ENCODE measurements at places on chromosomes 6 and 20.

DNA sequence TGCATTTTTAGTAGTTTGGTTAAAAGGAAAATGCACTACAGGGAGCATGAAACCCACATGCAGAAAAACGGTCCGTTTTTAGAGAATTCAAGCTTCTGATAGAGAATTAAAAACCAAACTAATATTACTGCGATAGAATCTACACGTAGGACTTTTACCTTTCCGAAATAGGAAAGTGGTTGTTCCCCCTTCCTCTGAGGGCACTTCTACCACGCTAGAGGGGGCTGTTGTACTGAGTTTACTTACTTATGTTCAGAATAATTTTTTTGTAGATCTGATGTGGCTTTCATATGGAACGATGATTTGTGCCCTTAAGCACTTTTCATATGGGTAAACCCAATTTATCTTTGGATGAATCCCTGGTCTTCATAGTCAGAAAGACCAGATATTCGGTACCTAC is 264.3 kb upstream of the PLN start:
- DNase-seq, result no peak

- DNase-seq, result no peak
Observed at GRCh38 chr20:35845561-35845960, 73.7 kb downstream of the PHF20 start.

DNA sequence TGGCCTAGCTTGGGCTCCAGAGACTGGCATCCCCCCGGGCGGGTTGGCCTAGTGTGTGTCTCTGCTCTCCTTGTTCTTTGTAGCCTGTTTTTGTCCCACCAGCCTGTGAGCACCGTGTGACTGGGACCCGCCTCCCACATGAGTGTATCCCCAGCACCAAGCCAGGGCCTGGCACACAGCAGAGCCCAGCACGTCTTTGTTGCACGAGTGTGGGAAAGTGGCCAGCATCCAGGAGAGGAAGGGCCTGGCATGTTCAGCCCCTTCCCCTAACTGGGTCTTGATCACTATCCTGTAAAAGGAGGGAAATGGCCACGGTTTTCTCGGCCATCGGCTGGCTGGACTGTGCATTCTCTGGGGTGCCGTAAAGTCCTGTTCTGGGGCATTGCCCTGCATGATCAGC is 290.1 kb downstream of the BMP7 start:
- DNase-seq, result no peak

DNA sequence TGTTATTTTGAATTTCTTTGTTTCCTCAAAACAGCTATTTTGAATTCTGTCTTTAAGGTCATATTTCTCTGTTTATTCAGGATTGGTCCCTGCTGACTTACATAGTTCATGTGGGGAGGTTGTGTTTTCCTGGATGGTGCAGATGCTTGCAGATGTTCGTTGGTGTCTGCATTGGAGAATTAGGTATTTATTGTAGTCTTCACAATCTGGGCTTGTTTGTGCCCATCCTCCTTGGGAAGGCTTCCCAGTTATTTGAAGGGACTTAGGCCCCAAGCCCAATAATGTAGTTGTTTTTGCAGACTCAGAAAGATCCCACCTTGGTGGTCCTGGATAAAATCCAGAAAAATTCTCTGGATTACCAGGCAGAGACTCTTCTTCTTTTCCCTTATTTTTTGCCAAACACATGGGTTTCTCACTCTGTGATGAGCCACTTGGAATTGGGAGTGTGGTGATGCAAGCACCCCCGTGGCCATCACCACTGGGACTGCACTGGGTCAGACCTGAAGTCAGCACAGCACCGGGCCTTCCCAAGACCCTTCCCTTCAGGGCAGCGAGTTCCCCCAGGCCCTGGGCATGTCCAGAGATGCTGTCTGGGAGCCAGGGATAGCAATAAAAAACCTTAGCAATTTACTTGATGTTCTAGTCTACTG is 81.6 kb upstream of the EZR start:
- DNase-seq, result no peak

- no peak for DNase-seq
Observed at GRCh38 chr6:163311830-163312229, 102.7 kb upstream of the QKI start.

- DNase-seq, result no peak
Observed at GRCh38 chr6:165871571-165871970, 208.5 kb upstream of the PDE10A start.

DNA sequence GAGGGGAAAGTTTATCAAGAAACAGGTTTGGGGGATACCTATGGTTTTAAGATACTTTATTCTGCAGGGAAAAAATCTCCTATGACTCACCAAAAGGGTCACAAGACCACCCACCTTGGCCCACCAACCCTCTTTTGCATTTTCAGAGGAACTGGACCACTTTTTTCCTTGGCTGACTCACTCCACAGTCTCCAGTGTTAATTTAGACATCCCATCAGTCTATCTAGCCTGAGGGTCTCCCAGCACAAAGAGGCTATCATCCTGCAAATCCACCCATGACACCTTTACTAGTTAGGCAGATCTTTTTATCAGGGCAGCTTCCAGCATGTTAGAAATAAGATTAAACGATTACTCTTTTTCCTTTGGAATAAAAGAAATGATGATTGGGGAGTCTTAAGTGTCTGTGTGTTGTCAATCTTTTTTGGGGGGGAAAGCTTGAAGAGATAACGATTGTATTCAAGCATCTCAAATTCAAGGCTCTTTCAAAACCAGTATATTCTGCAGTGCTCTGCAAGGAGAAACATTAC is 138.1 kb upstream of the RIN2 start:
- DNase-seq, result no peak

DNA sequence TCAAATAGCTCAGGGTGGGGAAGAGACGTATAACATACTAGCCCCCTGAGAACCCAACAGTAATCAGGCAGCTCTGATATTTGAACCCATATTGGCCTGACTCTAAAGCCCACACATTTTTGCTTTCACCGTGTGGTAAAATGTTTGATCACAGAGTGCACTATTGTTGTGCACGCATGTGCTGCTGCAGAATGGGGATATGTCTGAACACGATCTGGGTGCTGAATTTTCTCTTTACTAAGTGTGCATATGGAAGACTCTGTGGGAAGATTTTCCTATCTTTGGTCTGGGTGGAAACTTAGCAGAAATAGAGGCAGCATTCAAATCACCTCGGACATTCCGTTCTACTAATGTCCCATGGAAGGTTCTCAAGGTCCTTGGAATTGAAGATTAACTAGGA is 800.1 kb downstream of the TFAP2A start:
- DNase-seq, result no peak

DNA sequence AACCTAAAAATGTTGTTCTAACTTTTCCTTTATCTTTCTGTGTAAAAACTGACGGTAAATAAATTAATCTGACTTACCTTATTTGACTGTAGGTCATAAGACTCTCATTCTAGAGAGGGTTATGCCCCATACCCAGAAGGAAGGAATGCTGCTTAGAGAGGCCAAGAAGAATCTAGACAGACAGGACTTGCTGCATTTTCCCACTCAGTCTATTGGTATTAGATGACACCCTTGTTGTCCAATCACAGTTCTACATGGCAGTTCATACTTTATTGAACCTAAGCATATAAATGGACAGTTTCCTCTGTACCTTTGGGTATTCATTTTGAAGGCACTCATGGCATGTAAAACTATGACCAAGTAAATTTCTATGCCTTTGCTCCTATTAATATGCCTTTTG is 359.6 kb upstream of the ID4 start:
- DNase-seq, result no peak

GRCh38 chr6:105331927-105332326 is 71.0 kb downstream of the PREP start:
- no peak for DNase-seq

DNA sequence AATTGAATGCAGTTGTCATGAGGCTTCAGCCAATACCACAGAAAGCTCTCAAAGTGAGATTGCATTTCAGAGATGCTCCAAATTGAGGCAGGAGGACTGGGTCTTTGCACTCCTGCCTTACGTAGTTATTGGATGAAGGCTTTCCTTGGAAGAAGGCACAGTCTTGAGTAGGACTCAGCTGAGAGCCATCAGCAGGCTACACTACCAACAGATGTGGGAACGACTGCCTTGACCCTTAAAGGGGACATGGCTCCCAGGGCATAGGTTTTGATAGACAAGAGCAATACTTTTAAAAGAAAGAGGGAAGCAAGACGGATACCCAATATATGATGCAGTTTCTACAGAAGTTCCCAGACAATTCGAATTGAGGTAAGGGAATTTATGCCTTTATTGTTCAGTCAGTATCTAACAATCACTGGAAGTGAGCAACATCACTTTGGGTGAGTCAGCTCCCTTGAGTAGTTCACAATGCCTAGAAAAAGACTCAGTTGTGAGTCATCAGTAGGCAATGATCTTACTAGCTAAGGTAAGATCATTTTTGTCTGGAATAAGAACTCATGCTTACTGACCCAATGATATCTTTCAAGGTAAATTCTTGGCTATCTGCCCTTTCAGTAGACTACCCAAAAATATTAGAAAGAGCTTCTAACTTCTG is 390.8 kb downstream of the GJA1 start:
- no peak for DNase-seq

DNA sequence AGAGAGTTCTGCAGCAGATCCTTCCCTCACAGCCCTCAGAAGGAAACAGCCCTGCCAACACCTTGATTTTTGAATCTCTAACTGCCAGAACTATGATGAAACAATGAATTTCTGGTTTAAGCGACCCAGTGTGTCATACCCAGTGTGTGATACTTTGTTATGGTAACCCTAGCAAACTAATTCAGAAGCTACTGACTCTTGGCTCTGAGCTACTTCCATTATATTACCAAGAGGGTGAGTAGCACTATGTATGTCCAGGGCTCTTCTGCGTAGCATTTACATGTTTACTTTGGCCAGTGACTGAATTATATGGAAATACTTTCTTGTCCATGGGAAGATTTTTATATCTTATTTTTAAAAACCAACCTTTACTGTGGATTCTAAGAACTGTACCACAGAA is 16.7 kb downstream of the ANKRD66 start:
- DNase-seq, result no peak

DNA sequence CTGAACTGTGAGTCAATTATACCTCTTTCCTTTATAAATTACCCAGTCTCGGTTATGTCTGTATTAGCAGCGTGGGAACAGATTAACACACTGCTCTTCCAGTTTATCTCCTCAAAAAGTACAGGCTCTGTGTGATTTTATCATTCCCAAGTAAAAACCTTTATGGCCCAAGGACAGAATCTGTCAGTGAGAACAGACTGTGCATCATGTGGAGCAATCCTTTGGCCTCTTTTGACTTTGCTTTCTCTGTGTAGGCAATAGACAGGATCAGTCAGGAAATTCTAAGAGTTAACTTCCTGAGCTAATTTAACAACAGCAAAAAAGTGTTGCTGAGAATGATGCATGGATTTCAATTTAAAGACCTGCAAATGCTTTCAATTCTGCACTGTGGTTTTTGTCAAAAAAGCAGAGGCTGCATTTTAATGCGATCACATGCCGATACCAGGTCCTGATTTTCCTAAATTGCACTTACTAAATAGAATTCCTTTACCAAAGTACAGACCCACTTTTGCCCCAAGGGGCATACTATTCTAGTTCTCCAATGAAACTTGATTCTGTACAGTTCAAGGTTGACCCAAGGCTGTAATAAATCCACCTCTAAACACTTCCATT is 246.7 kb upstream of the MARCKS start:
- no peak for DNase-seq
